Hematopoietic multipotent progenitor cell treated with erythropoietin and hydrocortisone succinate and interleukin-3 and kit ligand, for 17 days (in vitro differentiated cells): ENCODE measurements at places on chromosomes 1 and 21.
A peak's percentile ranks its signal among the peaks of the same experiment; 100 is the strongest.

- DNase-seq: no peak
Observed at GRCh38 chr21:43600642-43601402, 58.5 kb downstream of the HSF2BP start.

GRCh38 chr1:31154000-31154631 is 85.6 kb downstream of the NKAIN1 start:
- no peak for DNase-seq

DNA sequence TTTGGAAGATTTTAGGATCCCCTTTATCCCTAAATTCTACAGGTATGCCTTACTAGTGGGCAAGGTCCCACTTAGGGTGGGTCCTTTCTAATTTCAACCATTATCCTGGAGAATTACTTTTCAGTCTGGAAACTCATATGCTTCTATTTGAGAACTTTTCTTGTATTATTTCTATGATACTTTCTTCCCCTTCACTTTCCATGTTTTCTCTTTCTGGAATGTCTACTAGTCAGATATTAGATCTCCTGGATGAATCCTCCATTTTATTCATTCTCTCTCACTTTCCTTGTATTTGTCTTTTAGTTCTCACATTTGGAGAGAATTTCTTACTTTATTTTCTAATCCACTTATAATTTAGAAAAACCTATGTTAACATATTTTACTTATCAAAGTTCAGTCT is 83.9 kb upstream of the SIPA1L2 start:
- no peak for DNase-seq

- no peak for DNase-seq
Observed at GRCh38 chr1:119720866-119721440, 9.2 kb downstream of the PHGDH start.

DNA sequence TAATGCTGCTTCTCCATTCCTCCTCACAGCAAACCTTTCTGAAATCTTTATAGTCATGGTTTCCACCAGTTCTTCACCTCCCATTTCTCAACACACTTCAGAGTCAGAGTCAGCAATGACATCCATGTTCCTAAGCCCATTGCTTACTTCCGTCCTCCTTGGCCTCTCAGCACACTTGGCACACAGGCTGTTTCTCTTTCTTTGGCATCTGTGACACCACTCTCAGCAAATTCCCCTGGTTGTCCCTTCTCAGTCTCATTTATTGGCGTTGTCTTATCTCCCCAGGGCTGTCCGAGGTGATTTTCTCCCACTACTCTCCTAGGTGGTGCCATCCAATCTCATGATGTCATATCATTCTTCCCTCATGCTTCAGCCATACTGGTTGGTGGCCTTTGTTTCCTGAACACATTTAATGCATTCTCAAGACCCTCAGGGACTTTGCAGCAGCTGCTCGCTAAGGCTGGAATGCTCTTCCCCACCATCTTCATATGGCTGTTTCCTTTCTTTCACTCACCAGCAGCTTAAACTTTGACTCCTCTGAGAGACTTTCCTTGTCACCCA is 3.3 kb upstream of the LGALS8 start:
- no peak for DNase-seq

GRCh38 chr1:145995964-145996432 is 381 bp downstream of the TXNIP start:
- peak; percentile 79 for DNase-seq

- peak; percentile 41 for DNase-seq
Observed at GRCh38 chr1:216531263-216532239, 108.3 kb upstream of the USH2A start.

- DNase-seq: no peak
Observed at GRCh38 chr1:189609167-189609566, 868.5 kb downstream of the BRINP3 start.
